A549 treated with CORT108297 at 1 μM for 4 hours (cell line): ENCODE measurements at places on chromosomes 5 and 9. TPM values are rescaled to one million over a fixed set of nuclear protein-coding genes. Genes with fewer than 3 reads are reported as not detected.

The MSMP gene
- 0.30 to 0.48 TPM (median 0.36 TPM) in 3 of 5 replicates, not detected in the others for total RNA-seq

The SEMA5A gene
- total RNA-seq: not detected in 5 replicates

The PCDHB3 gene
- total RNA-seq: 0.06 to 1.8 TPM (median 0.06 TPM) in 3 of 5 replicates, not detected in the others

The APBA1 gene
- 0.11 to 0.29 TPM (median 0.14 TPM) in 5 replicates for total RNA-seq

The ST8SIA4 gene
- 0.27 to 0.43 TPM (median 0.39 TPM) in 5 replicates for total RNA-seq

The PDGFRB gene
- 0.10 to 0.35 TPM (median 0.30 TPM) in 5 replicates for total RNA-seq

The PCDHGA10 gene
- total RNA-seq: 0.01 to 0.02 TPM (median 0.02 TPM) in 3 of 5 replicates, not detected in the others

The COL15A1 gene
- total RNA-seq: 0.39 to 0.80 TPM (median 0.51 TPM) in 5 replicates

The TEX48 gene
- total RNA-seq: not detected in 5 replicates

The IL12B gene
- total RNA-seq: 0.02 to 0.06 TPM (median 0.06 TPM) in 3 of 5 replicates, not detected in the others

The DDX4 gene
- total RNA-seq: not detected in 5 replicates

The ADAMTS19 gene
- not detected in 5 replicates for total RNA-seq

The SPAAR gene
- total RNA-seq: 0.07 TPM in 1 of 5 replicates, not detected in the others

The PITX1 gene
- 19.7 to 36.7 TPM (median 34.1 TPM) in 5 replicates for total RNA-seq

The NRG2 gene
- total RNA-seq: 1.7 to 2.4 TPM (median 2.1 TPM) in 5 replicates

The BAAT gene
- 0.33 to 0.60 TPM (median 0.41 TPM) in 5 replicates for total RNA-seq

The RANBP6 gene
- total RNA-seq: 12.4 to 16.9 TPM (median 14.6 TPM) in 5 replicates

The PPP1R26 gene
- 15.6 to 21.1 TPM (median 20.0 TPM) in 5 replicates for total RNA-seq

The FAM78A gene
- total RNA-seq: 0.32 to 0.69 TPM (median 0.42 TPM) in 5 replicates

The MCTP1 gene
- total RNA-seq: 7.4 to 11.1 TPM (median 10.1 TPM) in 5 replicates

The SPATA31A3 gene
- not detected in 5 replicates for total RNA-seq

The C5orf52 gene
- not detected in 5 replicates for total RNA-seq

The PCDHB7 gene
- total RNA-seq: 0.03 TPM in 1 of 5 replicates, not detected in the others

The DMGDH gene
- 0.15 TPM in 1 of 5 replicates, not detected in the others for total RNA-seq

The OR2K2 gene
- total RNA-seq: not detected in 5 replicates

The CHSY3 gene
- total RNA-seq: 0.06 to 0.29 TPM (median 0.13 TPM) in 5 replicates

The MYMK gene
- total RNA-seq: not detected in 5 replicates

The ANAPC2 gene
- 24.9 to 40.7 TPM (median 36.9 TPM) in 5 replicates for total RNA-seq

The GNA14 gene
- not detected in 5 replicates for total RNA-seq

The CAMK4 gene
- total RNA-seq: 0.06 to 0.11 TPM (median 0.10 TPM) in 4 of 5 replicates, not detected in the other

The CDC42SE2 gene
- total RNA-seq: 25.0 to 31.3 TPM (median 27.2 TPM) in 5 replicates

The C5orf47 gene
- 0.05 TPM in 1 of 5 replicates, not detected in the others for total RNA-seq

The EGFL7 gene
- 37.0 to 63.6 TPM (median 60.7 TPM) in 5 replicates for total RNA-seq

The ADGRD2 gene
- not detected in 5 replicates for total RNA-seq

The MLANA gene
- total RNA-seq: not detected in 5 replicates

The MCC gene
- 0.22 to 0.70 TPM (median 0.35 TPM) in 5 replicates for total RNA-seq

The FPGS gene
- total RNA-seq: 44.8 to 56.7 TPM (median 49.2 TPM) in 5 replicates
